ENCODE measurements at places on chromosomes 16 and 17.

GRCh38 chr16:46607529-46607928, 13.7 kb downstream of the SHCBP1 start:
- no peak for DNase-seq

DNA sequence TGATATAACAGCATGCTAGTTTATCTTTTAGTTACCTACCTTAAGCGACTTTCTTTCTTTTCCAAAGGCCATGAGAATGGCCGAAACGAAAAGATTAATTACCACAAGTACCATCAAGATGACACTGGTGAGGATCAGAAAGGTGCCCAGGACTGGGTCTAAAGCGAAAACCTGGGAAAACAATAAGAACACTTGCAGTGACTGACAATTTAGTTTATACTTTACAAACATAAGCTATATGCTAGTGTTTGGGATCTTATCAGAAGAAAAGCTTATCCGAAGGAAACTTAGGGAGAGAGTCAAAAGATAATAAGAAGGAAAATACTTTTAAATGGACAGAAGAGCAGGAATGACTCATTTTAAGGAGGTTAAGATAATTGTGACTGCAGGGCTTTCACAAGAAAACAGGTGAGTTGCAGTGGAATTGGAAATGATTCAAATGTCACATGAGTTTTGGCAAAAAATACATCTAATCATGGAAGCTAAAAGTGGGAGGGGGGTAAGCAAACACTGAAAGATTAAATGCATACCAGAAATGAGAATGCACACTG, 34.8 kb downstream of the IST1 start:
- no peak for DNase-seq

DNA sequence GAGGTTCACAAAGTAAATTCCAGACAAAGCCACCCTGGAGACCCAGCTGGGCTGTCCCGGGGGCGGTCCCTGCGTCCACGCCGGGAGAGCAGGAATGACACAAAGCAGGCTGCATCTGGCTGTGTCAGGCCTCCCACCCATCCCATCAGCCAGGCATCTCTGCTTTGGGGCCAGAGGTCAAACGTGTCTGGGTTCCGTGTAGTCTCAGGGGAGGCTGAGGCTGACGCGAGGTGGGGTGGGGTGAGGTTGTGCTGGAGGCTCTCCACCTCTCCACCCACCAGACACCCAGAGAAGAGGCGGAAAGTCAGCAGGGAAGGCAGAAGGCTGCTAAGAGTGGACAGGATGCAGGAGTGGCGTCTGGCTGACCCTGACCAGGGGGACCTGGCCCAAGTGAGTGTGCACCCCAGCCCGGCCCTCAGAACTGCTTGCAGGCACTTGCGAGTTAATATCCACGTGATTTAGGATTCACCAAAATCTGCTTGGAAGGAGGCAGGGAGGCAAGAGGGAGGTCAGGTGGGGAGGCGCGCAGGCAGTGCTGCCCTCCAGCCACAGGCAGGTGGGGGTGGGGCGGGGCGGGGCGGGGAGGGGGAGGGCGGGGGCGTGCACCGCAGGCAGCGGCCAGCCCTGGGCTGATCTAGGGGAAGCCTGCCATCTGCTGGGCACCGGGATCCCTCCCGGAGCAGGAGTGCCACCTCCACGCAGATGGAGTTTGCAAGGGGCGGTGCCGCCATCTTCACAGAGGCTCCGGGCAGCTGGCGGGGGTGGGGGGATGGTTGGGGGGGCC, 44.3 kb downstream of the TBC1D16 start:
- no peak for DNase-seq

- no peak for DNase-seq
Measured at GRCh38 chr17:60933739-60934138, 256.1 kb downstream of the BCAS3 start.

GRCh38 chr17:17129466-17129865, 76.7 kb downstream of the PLD6 start:
- DNase-seq, result no peak

- no peak for DNase-seq
Measured at GRCh38 chr17:4634976-4635375, 6.5 kb downstream of the ALOX15 start.

GRCh38 chr17:64281962-64282752, 19.1 kb upstream of the TEX2 start:
- DNase-seq, result no peak

- no peak for DNase-seq
Measured at GRCh38 chr16:31458073-31458843, 1.0 kb upstream of the ARMC5 start.

DNA sequence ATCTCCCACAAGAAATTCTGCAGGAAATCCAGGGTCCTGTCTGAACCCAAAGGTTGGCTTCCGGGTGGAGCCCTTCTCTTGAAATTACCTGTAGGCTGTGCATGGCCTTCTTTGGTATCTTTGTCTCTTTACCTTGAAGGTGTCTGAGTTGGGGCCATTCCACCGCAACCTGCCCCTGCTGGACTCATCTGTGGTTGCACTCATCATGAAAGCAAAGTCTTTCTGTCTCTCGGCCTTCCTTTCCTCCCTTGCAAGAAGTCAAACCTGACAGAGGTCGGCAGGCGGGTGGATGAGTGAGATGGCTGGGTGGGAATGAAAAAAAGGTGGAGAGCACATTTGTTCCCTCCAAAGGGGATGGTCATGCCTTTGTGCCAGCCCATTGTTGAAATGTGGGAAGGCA, 25.1 kb downstream of the SALL1 start:
- no peak for DNase-seq

- DNase-seq, result no peak
Measured at GRCh38 chr16:50188619-50189136, 35.6 kb downstream of the TENT4B start.

- no peak for DNase-seq
Measured at GRCh38 chr16:79101491-79101890, 499.0 kb downstream of the MAF start.

DNA sequence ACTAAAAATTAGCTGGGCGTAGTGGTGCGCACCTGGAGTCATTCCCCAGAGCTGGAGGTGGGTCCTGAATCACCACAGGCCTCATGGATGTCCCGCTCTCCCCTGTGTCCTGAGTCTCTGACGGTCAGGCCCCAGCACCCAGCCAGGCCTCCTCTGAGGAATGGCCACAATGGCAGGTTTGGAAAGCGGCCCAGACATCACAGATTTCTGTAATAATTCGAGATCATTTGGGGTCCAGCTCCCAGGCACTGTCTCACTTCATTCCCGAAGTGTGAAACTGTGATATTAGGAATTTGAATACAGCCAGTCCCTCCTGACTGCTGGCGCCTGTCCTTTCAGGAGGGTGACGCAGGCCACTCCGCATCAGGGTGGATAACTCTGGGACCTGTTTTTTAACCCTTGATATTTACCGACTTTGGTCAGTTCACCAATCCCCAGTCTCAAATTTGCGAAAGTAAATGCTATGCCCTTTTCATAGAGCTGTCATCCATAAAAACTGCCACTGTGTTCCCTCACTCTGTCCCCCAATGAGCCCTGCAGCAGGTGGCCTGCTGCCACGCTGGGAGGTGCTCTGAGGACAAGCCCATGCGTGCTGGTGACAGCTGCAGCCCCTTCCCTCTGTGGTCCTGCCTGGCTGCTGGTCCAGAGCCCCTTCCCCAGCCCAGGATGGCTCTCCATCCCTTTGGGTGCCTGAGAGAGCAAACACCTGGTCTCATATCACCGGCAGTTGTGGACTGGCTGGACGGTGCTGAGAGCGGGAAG, 28.3 kb upstream of the RPTOR start:
- no peak for DNase-seq

GRCh38 chr17:39765766-39766165, 28.0 kb downstream of the GRB7 start:
- DNase-seq, result no peak

- no peak for DNase-seq
Measured at GRCh38 chr16:53614346-53614745, 89.3 kb downstream of the RPGRIP1L start.

DNA sequence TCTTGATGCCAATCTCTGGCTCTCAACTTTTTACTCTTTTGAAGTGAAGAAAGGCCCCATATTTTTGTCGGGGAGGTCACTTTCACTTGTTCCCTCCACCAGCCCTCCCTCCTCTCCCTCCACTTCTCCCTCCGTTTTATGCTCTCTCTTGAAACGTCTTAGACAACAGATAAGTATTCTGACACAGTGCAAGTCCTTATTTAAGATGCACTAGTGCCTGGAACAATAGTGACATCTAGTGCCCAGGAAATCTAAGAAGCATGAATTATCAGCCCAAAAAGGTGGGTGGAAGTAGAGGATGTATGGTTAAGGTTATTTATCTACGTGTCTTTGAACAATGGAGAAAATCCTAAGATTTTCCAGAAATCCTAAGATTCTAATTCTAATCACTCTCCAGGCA, 17.9 kb downstream of the PSME3IP1 start:
- DNase-seq, result no peak

DNA sequence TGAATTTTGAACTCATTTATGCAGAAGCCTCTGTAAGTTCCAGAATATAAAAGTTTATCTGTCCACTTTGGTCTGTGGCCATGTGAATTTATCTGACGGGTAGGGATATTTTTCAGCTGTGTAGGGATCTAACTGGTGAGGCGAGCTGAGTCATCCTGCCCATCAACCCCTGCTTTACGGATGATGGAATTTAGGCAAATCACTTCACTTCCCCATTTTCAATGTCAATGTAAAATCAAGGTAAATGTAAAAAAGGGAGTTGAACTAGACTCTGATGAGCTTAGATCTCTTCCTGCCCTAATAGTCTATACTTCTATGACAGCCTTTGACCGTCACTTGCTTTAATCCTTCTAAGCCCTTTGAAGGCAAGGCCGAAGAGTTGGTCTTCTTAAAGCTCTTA, 2.6 kb downstream of the SLC16A6 start:
- no peak for DNase-seq

- no peak for DNase-seq
Measured at GRCh38 chr17:65855245-65855644, 293.8 kb upstream of the AXIN2 start.

DNA sequence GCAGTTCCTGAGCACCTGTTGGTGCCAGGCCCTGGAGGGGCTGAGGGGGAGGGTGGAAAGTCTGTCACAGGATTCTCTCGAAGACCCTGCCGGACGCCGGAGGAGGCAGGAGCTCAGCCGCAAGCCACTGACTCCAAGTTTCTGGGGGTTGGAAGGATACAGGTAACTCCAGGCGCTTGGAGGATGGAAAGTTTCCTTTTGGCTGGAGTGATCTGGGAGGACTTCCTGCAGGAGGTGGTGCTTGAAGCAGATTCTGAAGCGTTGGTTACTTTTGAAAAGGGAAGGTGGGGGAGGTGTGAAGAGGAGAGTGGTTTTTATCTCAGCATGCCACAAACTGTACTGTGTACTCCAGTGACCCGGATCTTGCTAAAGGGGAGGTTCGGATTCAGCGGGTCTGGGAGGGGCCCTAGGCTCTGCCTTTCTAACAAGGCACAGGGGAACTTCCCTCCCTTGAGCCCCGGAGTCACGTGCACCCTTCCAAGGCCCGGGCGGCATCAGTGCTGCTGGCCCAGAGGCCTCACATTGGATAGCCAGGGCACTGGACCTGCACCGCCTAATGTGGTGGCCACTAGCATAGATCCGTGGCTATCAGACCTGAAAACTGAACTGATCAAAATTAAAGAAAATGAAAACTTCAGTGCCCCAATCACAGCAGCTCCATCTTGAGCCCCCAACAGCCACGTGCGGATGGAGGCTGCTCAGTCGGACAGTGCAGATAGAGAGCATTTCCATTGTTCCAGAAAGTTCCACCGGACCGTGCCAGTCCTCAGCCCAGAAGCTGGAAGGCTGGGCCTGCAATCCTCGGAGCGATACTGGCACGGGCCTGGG, 42.2 kb upstream of the GSE1 start:
- DNase-seq, result no peak

DNA sequence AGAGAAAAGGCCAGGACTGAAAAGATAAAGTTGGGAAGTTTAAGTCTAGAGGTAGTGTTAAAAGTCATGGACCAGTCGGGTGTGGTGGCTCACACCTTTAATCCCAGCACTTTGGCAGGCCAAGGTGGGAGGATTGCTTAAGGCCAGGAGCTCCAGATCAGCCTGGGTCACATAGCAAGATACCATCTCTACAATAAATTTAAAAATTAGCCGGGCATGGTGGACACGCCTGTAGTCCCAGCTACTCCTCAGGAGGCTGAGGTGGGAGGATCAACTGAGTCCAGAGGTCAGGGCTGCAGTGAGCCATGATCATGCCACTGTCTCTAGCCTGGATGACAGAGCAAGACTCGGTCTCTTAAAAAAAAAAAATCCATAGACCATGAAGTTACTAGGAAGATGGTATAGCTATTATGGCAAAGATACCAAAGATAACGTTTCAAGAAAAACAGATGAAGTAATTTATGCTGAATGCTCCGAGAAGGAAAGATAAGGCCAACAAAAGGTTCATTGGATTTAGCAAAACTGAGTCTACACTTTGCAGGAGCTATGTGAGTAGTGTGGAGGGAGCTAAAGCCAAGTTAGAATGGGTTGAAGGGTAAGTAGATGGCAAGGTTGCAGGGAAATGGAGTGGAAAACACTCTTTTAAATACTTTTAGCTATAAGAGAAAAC, 11.7 kb downstream of the TRIM37 start:
- DNase-seq, result no peak

GRCh38 chr17:19319771-19320505, 42.6 kb downstream of the B9D1 start:
- DNase-seq, result no peak

DNA sequence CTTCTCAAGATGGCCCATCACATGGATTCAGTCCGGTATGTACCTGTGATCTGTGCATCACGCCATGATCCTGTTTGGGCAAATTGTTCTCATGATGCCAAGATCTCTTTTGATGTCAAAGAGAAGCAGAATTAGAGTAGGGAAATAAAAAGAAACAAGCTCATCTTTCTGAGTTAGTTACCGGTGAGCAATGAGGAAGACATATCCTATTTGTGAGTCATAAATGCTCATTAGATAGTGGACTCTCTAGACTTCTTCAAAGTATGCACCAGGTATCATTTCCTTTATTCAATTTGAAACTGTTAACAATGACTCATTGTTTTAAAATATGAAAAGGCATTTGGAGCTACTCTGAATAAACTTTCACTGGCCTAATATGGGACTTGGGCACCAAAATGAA, 8.0 kb upstream of the KRTAP4-12 start:
- DNase-seq, result no peak

DNA sequence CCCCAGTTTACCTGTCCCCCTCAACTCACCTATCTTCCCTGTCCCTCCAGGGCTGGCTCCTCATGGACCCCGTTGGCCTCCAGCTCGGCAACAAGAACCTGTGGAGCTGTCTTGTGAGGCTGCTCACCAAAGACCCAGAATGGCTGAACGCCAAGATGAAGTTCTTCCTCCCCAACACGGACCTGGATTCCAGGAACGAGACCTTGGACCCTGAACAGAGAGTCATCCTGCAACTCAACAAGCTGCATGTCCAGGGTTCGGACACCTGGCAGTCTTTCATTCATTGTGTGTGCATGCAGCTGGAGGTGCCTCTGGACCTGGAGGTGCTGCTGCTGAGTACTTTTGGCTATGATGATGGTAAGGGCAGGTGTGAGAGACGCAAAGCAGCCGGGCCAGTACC, 31.3 kb downstream of the NLRC5 start:
- DNase-seq, result no peak

Measured in vagina (tissue), 2 donors.